Stimulated activated CD4-positive, alpha-beta T cell treated with anti-CD3 and anti-CD28 coated beads, Interleukin-15, amount 100 ng/mL, for 24 hours (primary cell): ENCODE measurements at places on chromosomes 12 and 14.
A peak's percentile ranks its signal among the peaks of the same experiment; 100 is the strongest.

GRCh38 chr12:93954166-93955112 is 193.9 kb upstream of the PLXNC1 start:
- DNase-seq: no peak

DNA sequence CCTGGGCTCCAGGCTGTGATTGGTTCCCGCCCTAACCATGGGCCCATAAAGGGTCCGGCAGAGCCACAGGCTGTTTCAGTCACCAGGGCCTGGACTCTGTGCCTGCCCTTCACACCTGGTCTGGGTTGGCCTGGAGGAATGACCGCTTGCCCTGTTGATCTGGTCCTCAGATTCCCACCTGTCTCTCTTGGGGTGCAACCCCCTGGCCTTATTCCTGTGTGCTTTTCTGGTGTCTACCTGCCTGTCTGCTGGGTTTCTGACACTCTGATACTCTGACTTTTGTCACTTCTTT is 2.9 kb upstream of the KRT83 start:
- DNase-seq: no peak

GRCh38 chr12:91617818-91618217 is 435.2 kb upstream of the DCN start:
- DNase-seq: no peak

DNA sequence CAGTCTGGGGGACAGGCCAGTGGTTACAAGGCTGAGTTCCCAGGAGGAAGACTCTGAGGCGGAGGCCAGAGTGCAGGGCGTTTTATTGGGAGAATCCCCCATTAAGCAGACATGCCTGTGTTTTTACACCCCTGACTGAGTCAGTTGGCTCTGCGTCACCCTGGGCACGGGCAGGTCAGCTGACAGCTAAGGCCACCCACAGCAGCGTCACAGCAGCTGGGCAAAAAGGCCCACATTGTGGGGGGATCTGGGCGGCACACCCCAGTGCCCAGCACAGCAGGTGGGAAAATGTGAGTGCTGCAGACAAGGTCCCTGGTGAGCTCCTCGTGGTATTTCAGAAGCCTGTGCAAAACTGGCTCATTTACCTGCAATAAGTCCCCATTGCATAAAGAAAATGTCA is 184.7 kb downstream of the AACS start:
- DNase-seq: no peak

DNA sequence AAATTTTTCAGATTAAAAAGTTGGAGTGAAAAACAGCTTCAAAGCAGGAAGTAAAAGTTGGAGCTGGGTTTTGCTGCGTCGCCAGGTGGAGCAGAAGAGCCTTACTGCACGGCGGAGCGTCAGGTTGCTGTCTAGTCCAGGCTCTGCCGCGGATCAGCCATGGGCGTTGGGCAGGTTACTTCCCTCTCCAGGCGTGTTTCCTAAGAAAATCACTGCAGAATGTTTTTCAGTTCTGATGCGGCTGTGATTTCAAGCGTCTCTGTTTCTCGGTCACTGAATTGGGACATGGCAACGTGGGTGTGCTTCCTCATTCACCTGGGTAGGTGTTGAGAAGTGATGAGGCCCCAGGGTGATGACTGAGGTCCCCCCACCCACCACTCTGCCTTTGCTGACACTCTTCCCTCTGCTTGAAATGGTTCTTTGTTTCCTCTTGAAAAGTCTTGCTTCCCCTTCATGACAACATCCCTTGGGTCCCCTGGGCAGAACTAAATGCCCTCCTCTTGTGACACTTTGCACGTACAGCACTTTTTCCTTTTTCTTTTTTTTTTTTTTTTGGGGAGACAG is 7.6 kb downstream of the EVL start:
- DNase-seq: peak; percentile 74
